Astrocyte of the spinal cord (primary cell): ENCODE measurements at places on chromosomes 7 and 10.

DNA sequence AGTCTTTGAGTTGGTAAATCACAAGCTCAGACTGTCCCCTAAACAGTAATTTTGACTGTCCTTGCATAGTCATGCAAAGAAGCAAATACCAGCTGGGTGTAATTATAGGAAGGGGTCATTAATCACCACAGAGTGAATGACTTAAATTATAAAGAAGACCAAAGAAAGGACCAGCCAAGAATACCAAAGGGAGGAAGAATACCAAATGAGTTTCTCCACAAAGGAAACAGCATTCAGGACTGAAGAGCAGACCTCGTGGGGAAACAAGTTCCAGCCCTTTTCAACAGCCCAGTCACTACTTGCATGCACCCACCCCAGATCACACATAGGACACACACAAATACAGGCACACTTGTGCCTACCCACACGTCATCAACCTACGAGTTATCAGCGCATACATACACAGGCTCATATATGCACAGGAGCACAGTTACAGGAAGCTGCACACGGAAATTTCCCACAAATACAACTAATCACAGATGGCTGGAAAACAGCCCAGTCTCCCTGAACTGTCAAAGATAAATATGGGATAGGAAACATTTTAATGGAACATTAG, 77.6 kb downstream of the DENND2A start:
- DNase-seq = no peak

GRCh38 chr7:129006636-129007414, 48.1 kb downstream of the TNPO3 start:
- no peak for DNase-seq

DNA sequence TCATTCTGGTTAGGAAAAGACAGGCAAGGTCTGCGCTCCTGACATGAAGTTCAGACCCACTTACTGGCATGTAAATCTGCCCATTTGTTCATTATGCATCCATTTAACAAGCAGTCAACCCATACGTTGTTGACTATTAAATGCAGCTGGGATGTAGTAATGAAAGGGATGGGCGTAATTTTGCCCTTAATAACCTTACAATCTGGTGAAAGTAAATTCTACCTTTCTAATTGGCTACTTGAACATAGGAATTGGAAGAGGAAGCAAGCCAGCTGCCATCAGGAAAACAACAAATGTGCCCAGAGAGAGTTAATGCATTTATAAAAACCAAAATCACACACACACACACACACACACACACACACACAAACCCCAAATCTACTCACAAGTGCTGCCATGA, 170.2 kb upstream of the PITRM1 start:
- no peak for DNase-seq

GRCh38 chr7:47380325-47381133, 201.4 kb downstream of the TNS3 start:
- DNase-seq = peak; percentile 58

DNA sequence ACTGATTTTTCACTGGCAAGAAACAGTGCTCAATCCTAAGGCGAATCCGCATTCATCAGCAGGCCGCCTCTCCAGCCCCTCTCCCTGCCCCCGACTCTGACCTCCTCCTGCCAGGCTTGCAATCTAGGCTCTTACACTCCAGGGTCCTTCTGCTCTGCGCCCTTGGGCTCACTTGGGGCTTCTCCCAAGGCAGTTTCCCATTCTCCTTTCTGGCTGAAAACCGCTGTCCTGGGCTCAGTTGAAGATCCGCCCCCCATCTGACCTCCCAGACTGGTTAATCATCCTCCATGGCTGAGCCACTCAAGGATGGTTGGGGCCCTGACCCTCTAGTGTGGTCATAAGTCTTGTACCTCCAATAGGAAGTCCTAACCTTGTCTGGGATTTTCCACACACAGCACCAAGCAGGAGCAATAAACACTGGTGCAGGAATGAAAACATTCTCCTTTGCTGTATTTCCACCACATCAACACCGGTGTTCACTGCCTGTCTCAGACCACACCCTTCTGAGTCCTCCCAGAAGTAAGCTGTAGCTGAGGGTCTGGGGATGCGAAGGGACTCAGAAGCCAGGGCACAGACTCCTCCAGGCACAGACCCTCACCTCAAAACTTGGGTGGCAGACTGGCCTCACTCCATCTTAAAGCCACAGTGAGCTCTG, 42.4 kb downstream of the TNS3 start:
- peak; percentile 49 for DNase-seq

DNA sequence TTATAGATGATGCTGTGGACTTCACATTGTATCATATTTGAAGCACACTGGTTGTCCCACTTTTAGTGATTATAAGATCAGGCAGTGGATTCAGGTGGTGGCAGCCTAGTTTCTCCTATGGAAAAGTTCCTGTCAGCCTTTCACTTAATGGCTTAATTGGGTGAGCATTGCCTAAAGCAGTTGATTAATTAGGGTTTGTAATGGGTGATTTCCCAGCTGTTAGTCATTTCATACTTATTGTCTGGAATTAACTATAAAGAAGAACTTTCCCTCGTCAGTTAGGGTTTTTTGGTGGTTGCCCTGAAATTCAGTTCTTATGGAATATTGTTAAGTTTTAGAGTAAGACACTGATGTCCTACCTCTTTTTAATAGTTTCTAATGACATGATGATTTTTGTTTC, 78.8 kb downstream of the SLC25A40 start:
- DNase-seq = no peak

DNA sequence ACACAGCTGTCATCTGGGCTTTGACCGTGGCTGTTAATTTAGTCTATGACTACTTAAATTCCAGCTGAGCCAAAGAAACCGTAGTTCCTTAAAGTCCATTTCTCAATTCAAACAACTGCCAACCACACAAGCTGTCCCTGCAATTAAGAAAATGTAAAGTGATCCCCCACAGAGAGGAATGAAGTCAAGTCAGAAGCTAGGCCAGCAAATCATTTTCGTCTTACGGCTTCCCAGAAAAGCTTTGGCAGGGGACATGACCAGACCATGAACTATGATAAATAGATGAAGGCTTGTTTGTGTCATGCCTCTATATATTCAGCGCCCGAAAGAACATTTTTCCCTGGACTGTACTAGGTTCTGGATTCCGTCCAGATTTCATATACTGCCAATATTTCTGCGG, 54.6 kb downstream of the HACD1 start:
- peak; percentile 89 for DNase-seq

DNA sequence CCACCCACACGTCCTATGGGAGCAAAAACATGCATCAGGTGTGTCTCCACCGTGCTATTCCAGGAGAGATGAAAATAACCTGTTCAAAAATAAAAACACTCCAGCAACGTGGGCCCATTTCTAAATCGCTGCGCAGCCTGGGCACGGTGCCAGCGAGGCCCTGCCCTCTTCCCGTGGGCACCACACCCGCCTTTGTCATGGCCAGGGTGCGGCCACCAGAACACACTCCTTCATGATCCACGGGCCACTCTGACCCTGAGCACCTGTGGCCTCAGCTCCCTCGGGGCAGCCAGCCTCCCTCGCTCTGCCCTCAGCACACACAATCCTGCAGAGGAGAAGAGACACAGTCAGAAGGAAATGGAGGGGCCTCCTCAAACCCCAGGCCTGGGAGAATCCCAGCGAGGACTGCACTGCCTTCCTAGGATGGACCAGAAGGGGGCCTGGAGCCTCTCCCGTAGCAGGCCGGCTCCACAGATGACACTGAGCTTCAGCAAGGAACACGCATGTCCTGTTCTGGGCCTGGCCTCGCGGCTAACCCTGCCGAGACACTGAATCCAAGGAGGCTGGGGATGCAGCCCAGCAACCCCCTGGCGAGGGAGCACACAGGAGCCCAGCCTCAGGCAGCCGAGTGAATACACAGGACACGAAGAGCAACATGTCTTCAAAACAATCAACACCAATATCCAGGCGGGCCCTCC, 169.0 kb downstream of the MAD1L1 start:
- peak; percentile 26 for DNase-seq

GRCh38 chr7:64849250-64849923, 53.7 kb upstream of the ZNF273 start:
- no peak for DNase-seq

DNA sequence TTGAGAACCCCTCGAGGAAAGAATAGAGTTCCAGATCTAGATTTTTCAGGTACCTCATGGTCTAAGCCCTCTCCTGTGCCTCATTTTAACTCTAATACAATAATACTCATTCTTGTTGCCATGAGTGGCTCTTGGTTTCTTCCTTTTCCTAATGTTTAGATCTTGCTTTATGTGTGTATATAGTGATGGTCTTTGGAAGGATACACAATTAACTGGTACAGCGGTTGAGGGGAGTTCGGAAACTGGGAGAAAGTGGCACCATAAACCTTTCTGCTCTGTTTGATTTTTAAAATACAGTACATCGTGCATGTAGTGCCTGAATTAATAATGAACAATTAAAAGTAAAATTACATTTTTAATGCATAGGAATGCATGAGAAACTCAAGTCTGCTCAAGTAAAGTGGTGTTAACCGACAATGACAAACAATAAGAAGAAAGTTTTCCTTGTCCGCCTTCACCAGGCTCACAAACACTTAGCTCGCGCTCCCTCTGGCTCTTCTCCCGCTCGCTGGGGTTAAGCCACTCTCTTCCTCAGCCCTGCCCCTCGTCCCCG, 386 bp upstream of the EIF4EBP2 start:
- DNase-seq = no peak

DNA sequence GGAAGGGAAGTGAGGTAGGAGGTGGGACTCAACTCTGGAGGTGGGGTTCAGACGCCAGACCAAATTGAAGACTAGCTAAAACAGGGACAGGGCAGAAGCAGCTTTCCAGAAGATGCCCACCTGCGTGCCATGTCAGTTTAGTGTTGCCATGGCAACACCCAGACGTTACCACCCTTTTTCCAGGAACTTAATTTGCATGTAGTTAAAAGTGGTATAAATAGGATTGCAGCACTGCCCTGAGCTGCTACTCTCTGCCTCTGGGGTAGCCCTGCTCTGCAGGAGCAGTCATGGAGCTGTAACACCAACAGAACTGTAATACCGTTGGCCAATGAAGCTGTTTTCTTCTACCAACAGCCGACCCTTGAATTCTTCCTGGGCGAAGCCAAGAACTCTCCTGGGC, 93.8 kb downstream of the PRKCQ start:
- no peak for DNase-seq

DNA sequence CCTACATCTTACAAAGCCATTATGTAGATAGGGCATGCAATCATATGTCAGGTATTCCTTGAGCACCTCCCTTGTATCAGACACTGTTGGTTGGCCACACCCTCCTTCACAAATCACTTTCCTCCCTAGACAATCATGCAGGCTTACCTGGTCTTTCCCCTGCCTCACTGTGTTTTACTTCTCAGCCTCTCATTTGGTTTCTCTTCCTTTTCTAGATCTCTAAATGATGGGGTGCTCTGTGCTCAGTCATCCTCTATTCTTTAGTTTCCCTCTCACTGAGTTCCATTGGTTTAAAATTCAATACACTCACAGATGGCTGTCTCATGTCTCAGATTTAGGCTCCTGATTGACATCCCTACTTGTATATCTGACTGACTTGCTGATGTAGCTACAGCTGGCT, 31.4 kb downstream of the ANK3 start:
- DNase-seq = no peak

DNA sequence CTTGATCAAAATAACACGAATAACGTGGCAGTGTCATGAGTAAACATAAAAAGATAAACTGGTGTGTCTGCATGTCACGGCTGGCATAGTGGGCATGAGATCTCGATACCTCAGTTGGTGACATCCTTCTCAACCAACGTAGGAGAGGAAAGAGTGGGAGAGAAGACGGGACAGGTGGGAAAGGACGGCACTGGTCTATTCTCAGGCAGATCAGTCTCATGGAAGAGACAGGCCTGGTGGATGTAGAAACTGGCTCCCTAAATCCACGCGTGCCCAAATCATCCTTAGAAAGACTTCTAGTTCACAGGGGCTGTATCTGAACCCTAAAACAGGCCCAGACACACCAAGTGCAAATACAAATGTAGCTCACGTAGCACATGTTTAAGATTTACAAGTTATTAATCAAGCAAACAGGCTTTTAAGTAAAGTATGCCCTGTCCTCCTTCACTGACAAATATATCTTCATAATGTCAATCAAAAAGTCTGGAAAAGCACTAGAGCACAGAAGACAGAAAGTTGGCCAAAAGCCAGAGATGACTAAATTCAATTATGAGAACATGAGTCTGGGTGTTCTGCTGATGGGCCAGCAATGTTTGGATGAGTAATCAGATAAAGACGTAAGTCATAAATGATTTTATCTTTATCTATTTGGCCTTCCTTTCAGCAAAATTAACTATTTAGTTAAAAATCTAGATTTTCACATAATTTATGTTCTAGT, 56.3 kb downstream of the SFMBT2 start:
- peak; percentile 41 for DNase-seq

DNA sequence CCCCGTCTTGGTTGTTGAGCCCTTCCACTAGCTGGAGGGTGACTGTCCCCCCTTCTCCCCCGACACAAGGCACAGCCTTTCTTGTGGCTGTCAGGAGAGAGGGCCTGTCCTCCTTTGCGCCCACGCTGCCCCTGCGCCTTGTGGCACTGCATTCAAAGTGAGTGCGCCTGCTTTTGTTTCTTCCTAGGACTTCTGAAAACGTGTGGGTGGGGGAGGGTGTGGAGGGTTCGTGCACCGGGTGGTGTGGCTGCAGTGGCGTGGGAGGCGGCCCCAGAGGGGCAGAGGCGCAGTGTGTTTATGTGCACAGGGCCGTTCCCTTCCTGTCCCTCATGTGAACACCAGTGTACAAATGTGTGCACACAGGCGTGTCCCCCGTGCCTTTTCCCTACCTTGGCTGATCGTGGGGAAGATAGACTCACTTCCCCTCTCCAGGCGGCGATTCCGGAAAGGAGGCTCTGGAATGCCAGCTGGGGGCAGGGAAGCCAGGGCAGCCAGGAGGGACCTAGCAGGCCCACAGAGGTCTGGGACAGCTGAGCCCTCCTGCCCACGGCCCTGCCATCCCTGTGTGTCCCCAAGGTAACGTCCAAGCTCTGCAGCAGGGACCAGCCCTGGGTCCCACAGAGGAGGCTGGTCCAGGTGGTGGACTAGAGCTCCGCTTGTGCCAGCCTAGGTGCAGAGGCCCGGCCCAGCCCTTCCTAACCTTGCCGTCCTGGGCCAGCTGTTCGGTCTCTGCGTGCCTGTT, 88.8 kb downstream of the LHPP start:
- no peak for DNase-seq

DNA sequence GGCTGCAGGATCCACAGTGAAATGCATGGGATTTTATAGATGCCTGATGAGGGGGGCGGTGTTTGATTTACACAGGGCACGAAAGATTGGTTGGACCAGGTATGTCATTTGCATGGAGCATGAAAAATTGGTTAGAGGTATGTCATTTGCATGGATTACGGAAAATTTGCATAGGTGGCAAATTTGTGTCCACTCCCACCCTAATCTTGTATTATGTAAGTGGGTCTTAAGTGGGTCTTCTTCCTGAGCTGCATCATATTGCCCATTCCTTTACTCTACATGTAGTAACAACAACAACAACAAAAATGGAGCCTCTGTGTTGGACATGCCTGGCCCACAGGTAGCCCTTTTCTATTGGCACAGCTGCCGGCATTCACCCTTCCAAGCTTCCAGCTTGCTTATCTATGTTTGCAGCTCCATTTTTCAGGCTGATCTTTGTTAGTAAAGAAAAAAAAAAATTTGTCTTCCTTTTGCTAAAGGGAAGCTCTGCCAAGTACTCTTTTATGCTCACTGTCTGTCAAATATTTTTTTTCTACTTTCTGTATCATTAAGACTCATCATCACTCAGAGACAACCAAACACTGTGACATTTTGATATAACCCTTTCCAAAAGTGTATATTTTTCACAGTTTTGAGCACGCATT, 10.3 kb upstream of the ZNF273 start:
- DNase-seq = no peak

GRCh38 chr10:114427124-114427852, 23.0 kb upstream of the AFAP1L2 start:
- peak; percentile 58 for DNase-seq
